ENCODE measurements at places on chromosomes 2 and 18.

DNA sequence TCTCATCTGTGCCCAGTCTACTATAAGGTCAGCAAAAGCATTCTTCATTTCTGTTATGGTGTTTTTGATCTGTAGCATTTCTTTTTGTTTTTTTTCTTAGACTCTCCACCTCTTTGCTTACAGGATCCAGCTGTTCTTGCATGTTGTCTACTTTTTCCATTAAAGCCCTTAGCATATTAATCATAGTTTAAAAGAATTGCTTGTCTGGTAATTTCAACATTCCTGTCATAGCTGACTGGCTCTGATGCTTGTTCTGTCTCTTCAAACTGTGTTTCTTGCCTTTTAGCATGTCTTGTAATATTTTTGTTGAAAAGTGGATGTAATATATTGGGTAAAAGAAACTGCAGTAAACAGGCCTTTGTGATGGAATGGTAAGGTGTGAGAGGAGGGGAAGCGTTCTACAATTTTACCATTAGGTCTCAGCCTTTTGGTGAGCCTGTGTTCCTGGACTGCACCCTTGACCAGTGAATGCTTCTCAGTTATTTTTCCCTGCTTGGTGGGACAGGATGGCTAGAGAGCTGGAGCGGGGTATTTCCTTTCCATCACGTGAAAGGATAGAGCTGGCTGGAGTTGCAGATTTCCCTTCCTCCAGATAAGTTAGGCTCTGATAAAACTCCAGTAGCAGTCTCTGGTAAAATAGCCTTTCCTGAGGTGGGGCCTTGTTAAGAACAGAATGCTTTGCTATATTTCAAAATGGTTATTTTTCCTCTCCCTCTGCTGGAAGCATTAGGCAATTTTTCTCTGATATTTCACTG lies 65.4 kb downstream of the PLA2R1 start:
- DNase-seq = no peak

DNA sequence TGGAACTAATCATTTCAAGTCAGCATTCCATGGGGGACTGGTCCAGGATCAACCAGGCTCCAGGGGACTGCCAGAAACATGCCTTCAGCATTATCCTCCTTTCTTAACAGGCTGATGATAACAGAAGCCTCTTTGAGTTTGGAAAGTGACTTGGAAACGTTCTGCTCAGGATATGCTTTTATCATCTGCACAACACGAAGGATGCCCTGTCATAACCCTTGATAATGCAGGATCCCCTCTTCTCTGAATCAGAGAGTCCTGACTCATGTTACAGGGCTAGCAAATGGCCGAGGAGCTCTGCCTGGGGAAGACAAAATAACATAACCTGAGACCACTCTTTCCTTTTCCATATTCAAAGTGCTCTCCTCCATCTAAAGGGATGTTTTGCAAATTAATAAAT lies 6.7 kb downstream of the SCYGR3 start:
- DNase-seq = no peak

DNA sequence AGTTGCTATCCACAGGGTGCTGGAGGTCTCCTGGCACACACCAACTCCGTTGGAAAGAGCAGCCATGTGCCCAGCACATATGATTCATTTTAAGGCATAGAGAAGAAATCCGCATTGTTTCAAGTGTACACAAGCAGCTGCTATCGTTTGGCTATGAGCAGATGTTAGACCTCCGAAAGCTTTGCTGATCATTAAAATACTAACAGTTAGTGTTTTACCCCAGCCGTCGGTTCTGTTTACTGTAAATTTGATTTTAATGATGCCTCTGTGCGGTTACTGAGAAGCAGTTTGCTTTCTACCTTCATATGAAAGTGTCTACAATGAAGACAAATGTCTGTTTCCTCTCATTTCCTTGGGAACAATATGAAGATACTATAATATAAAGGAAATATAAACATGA lies 154.9 kb downstream of the PTGR3 start:
- no peak for DNase-seq

GRCh38 chr18:24934258-24934932 lies 417.6 kb downstream of the ZNF521 start:
- DNase-seq = no peak

DNA sequence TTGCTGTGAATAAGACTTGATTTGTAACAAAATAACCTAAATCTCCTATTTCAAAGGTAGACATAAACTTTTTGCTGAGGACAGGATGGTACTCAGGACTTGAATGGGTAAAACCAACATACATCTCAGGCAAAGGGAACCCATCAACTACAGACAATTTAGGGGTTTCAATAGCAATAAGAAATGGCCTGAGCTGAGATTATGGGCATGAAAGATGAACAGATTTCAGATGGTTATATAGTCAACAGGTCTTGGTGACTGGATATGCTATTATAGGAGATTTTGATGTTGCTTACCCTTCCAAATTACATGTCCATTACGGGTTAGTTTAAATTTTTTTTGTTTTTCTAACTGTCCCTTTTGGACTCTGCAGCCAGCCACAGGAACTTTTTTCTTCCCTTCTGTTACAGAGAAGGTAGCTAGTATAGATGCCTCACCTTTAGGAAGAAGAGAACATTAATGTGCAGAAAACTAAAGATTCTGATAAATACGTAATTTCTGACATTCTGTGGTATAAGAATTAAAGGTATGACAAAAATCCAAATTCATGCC lies 4.6 kb downstream of the RPS27A start:
- no peak for DNase-seq
